DMS53 (cell line): ENCODE measurements at places on chromosomes 3 and 15.

- no peak for DNase-seq
These were observed 421.7 kb downstream of the MCTP2 start for GRCh38 chr15:94653071-94653470.

DNA sequence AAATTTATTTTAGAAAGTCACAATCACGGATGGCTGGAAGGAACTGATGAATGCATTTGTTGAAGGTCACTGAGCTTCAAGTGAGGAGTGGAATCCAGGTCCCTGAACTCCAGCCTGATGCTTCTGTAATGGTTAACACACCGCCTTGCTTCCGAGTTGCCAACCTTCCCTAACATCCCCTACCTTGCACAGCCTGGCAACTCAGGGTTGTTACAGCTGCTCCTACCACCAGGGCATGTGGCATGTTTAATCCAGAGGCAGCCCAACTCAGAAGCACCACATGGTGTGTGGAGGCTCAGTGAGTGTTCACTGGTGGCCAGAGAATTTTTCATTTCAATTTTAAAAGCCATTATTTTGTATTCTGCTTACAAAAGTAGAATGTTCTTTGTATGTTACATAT is 4.9 kb downstream of the TM2D3 start:
- peak; percentile 5 for DNase-seq

- no peak for DNase-seq
These were observed 18.9 kb downstream of the MELTF start for GRCh38 chr3:197010556-197011351.

DNA sequence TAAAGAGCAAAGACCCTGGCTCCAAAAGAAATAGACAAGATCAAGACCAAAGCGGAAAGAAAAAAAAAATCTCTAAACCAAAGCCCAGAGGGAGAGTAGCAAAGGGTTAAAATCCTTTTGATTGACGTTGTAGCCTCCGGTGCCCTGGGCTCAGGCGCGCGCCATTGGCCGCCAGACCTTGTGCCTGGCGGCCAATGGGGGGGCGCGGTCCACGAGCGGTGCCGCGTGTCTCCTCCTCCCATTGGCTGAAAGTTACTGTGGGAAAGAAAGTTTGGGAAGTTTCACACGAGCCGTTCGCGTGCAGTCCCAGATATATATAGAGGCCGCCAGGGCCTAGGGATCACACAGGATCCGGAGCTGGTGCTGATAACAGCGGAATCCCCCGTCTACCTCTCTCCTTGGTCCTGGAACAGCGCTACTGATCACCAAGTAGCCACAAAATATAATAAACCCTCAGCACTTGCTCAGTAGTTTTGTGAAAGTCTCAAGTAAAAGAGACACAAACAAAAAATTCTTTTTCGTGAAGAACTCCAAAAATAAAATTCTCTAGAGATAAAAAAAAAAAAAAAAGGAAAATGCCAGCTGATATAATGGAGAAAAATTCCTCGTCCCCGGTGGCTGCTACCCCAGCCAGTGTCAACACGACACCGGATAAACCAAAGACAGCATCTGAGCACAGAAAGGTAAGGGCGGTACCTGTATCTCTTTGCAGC is at the start of gene HES1:
Gene HES1 (plus strand): TSS at position 343 of the 713 bp plus-strand sequence. CDS start 233 bp downstream, at position 576.
- DNase-seq, result peak; percentile 96

DNA sequence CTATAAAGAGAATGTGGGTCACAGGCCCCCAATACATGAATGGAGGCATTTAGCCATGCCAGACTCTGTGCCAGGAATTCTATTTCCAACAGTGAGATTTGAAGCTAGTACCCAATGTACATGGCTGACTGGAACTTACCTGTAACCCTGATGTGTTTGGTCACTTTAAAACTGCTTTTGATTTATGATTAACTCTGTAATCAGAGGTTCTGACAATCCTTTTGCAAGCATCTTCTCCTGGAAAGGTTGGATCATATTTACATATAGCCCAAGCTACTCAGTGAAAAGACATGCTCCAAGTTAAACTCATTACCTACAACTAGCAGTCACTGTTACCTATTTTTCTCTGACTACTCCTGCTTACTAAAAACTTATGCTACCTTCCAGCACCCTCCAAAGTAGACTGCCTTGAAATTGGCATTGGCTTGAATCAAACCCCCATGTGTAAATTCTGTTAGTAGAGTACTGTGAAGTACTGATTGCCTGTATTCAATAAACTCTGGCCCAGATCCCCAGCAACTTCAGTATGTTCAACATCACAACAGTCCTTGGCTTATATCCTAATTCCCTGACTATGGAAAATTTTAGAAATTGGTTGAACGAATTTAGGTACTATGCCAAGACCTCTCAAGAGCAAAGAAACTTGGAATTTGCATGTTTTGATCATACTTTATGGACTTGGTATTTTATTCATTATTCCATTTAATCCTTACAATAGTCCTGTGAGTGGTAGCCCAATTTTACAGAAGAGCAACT is 665.6 kb upstream of the NECTIN3 start:
- no peak for DNase-seq

DNA sequence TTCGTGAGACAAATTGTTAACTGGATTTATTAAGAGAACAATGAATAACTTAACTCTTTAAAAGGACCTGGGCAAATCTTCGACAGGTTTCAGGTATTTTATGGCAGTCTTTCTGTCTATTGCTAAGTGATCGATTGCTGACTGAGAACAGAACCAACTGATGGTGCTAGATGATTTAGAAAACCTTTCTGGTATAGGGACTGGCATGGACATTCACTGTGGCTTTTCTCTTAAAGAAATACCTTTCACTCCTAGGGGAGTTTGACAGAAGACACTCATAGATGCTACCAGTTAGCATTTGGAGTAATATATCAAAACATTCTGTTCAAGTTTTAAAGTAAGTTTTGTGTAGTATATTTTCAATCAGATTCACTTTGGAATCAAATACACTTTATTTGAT is 654 bp downstream of the PPARG start:
- no peak for DNase-seq

DNA sequence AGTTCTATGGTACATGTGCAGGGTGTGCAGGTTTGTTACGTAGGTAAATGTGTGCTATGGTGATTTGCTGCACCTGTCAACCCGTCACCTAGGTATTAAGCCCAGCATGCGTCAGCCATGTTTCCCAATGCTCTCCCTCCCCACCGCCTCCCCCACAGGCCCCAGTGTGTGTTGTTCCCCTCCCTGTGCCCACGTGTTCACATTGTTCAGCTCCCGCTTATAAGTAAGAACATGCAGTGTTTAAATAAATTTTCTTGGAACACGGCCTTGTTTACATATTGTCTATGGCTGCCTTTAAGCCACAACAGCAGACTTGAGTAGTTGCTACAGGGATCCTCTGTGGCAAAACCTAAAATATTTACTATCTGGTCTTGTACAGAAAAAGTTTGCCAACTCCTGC is 41.3 kb upstream of the CORO2B start:
- DNase-seq, result no peak

- no peak for DNase-seq
These were observed 172.6 kb downstream of the PGPEP1L start for GRCh38 chr15:98834976-98835375.

- DNase-seq, result no peak
These were observed 19.8 kb downstream of the TUBGCP4 start for GRCh38 chr15:43390723-43391122.
